Activated CD4-positive, alpha-beta T cell treated with anti-CD3 and anti-CD28 coated beads, Interleukin-2, amount 10 ng/mL, durations not matched to agents 7 days and 5 days (primary cell): ENCODE measurements at places on chromosomes 4 and X.

- DNase-seq, result peak; percentile 8
Observed at GRCh38 chrX:69162361-69162865, 2.8 kb downstream of the PJA1 start.

GRCh38 chr4:148444296-148445070 is 2.3 kb upstream of the NR3C2 start:
- peak; percentile 30 for DNase-seq

DNA sequence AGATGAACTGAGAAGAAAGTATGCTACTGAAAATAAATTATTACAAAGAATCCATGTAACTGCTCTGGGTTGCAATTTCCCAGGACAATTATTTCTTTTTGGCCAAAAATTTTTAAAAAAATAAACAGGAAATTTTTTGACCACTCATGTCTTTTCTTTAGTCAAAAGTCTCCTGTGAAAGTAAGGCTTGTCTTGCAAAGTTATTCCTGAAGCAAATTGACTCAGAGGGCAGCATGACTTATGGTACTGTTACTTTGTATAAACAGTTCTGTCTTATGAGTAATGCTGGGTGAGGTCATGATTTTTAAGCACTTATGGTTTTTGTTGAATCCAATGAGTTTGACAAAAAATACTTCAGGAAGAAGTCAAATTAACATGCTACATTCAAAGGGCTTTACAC is 292.8 kb upstream of the ARSJ start:
- no peak for DNase-seq

DNA sequence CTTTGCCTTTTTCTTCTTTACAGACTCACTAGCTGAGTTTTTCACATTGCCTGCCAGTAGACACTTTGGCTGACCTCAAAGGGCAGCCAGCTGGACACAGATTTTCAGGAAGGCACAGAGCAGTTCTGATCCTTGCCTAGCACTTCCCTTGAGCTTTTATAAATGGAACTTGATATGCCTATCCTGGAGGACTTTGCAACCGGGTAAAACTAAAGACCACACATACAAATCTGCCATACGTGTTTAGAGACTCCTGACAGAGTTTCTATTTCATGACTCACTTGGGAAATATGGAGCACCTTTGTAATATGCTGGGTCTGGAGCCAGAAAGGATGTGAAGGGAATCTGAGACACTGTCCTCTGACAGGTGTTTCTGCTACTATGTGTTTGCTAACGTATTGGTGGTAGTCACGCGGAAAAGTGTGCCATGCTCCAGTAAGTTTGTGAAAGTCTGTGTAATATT is 56.7 kb upstream of the RASSF6 start:
- DNase-seq, result no peak

DNA sequence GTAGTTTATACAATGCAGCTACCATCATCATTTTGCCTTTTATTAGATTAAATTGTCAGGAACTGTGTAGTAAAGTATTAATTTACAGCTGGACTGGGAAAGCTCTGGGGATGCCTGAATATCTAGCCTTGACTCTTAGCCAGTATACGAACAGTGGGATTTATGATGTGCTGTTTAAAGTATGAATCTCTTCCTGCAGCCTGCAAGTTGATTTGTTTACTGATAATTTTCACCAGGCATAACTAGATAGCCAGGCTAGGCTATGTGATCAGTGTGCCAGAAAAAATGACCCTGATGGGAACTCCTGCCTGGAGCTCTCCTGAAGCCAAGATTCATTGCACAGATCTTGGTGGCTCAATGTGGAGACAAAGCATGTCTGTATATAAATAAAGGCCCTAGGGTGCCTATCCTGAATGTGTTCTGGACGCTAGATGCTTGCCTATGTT is 119.2 kb downstream of the SCLT1 start:
- DNase-seq, result no peak
